NCI-H1930 (cell line): ENCODE measurements at places on chromosomes 3 and 15.

GRCh38 chr15:70375006-70375431, 277.3 kb upstream of the TLE3 start:
- no peak for DNase-seq

DNA sequence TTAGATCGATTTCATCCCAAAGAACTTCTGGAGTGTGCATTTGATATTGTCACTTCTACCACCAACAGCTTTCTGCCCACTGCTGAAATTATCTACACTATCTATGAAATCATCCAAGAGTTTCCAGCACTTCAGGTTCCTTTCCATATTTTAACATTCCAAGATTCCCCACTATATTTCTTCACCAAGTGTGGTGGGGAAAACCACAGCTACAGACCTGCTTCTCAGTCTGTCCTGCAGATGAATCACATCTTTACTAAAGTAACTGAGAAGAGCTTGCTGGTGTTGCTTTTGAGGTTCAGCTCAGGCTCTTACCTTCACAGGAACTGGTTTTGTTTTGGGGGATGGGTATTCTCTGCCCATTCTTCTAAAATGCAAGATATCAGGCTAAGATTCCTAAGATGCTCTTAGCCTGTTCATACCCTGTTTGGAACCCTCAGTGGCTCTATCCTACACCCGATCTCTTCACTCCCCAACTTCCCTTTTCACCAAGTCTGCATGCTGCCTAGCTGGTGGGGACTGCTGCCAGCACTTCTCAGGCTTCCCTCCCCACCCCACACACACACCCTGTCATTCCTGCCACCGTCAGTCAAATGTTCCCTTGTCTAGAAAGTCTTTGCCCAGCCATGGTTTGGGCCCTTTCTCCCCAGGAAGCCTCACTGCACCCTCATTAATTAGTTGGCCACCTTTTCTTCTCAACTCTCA, 30.8 kb downstream of the SRP14 start:
- no peak for DNase-seq

- no peak for DNase-seq
Measured at GRCh38 chr15:84649706-84650105, 4.4 kb downstream of the WDR73 start.

DNA sequence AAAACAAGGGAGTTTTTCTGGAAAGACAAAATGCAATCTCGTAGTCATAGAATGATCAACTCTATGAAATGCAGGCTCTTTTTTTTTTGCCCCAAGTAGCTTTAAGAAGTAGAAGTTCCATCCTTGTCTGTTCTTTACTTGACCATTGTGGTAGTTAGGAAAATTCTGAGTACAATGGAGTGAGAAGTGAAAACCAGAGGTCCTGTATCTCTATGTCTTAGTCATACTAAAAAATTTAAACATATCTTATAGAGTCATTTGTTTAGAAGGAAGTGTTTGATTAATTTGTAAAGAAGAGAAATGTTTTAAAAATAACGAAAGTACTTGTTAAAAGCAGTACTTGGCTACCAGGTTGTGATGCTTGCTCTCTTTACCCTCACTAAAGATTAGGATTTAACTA, 52.4 kb downstream of the PRKCI start:
- no peak for DNase-seq

GRCh38 chr3:184502123-184502667, 59.4 kb upstream of the EPHB3 start:
- no peak for DNase-seq

DNA sequence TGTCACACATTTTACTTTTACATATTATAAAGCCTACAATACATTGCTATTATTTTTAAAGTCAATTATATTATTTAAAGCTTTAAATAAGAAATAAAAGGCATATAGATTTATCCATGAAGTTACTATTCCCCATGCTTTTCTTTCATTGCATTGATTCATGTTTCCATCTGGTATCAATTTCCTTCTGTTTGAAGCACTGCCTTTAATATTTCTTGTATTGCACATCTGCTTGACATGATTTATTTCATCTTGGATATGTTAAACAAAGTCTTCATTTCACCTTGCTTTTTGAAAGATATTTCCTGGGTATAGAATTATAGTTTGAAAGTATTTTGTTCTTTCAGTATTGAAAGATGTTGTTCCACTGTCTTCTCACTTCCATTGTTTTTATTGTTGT, 174.3 kb upstream of the MBNL1 start:
- DNase-seq = no peak
